ENCODE measurements at places on chromosomes 6 and 20.

DNA sequence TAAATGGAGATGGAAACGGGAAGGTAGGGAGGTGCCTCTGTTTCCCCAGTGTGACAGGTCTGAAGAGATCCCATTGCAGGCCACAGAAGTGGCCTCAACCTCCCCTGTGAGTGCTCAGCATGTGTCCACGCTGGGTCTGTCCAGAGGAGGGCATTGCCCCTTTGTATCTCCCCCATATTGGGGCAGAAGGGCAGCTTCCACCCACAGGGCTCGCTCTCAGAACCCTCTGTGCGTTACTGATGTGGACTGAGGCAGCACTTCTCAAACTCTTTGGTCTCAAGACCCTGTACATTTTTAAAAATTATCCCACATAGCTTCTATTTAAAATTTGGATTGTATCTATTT lies 22.0 kb downstream of the ARFGEF3 start:
- DNase-seq = no peak

GRCh38 chr6:138572885-138573284 lies 73.6 kb upstream of the NHSL1 start:
- DNase-seq = no peak

GRCh38 chr20:18698735-18699380 lies 111.0 kb downstream of the DTD1 start:
- DNase-seq = no peak

- DNase-seq = no peak
These were observed 2.8 kb upstream of the CYP24A1 start for GRCh38 chr20:54176610-54177009.

GRCh38 chr6:154406869-154407268 lies 50.3 kb upstream of the IPCEF1 start:
- DNase-seq = no peak

GRCh38 chr6:136067731-136068341 lies 182.3 kb downstream of the MTFR2 start:
- DNase-seq = no peak

GRCh38 chr20:17681726-17682102 lies 328 bp downstream of the RRBP1 start:
- DNase-seq = no peak

- DNase-seq = no peak
These were observed 35.6 kb upstream of the DTNBP1 start for GRCh38 chr6:15698471-15698870.

GRCh38 chr20:36779656-36780025 lies 6.1 kb upstream of the DSN1 start:
- DNase-seq = no peak

- DNase-seq = no peak
These were observed 7.0 kb downstream of the MUC21 start for GRCh38 chr6:30990422-30991086.

DNA sequence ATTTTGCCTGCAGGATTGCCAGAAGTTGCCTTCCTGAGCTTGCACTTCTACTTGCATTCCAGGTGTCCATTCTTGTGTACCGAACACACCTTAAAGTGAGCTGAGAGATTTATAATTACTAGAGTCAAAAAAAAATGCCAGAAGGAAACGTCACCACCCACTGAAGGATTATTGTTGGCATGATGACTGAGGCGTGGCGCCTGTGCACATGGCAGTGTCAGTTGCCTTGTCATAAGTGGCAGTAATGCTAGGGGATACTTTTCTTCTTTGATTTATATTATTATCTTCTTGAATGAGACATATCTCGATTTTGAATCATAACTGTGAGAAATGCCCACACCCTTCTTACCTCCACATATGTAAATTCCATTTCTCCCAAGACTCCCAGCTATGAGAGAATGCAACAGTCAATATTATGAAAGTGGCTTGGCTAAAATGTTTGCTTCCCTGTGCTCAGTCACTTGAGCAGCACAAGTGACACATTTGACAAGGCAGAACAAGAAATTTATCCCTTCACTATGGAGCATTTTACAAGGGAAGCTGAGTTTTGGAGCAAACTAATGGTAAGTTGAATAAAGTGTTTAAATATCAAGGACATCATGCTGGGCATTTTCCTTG lies 149.5 kb upstream of the SASH1 start:
- DNase-seq = no peak

GRCh38 chr6:135226537-135226936 lies 45.4 kb downstream of the MYB start:
- no peak for DNase-seq

GRCh38 chr6:1601158-1602048 lies 8.3 kb upstream of the FOXC1 start:
- DNase-seq = no peak

DNA sequence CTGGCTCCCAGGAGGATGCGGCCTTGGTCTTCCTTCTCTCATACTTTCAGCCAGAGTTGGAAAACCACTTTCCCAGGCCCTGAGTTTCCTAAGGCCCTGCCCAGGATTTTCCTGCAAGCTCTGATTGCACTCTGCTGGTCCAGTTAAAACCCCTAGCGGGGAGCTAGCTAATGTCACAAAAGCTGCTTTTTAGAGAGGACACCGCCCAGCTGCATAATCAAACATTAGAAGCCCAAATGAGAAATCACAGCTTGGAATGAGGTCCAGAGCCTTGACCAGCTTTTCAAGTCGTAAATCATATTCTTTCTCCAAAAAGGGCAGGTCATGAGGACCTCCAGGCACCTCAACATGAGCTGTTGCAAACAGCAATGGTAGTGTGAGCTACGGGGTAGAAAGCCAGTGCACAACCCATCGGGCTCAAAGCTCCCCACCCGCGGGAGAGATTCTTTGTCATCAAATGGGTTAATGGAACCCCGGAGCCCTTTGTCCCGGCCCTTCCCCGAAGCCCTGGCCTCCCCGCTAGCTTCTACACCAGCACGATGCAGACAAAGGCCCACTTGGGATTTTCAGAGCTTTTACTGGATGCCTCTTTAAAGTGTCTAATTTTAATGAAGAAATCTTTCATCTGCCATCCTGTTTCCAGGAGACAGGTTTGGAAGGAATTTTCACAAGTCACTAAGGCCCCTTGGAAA lies 134.0 kb downstream of the SCML4 start:
- no peak for DNase-seq

Measured in NCI-H1092 (cell line).